Substantia nigra (tissue), 51 donors: ENCODE measurements at places on chromosomes 2 and 18.
A peak's percentile ranks its signal among the peaks of the same experiment; 100 is the strongest.

DNA sequence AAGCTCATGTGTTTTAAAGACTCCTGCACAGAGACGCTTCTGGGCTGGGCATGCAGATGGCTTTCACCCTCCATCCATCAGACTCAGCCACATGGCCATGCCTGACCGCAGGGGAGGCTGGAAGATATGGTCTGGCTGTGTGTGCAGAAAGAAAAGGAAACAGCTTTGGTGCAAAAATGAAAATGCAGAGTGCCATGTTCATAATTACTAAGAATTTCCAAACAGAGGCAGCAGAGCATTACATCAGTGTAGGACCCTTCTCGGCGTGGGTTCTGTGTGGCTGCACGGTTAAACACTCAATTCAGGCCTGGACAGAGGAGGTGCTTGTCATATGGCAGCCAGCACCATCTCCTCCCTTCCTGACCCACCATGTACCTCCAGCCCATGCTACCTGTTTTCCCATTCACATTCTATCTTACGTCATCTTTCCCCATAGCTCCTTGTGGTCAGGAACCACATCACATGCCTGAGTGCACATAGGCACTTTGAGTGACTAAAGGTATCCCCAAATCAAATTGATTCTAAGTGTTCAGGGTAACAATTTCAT lies 200.3 kb upstream of the ID2 start:
- DNase-seq = no peak

GRCh38 chr2:175823002-175823706 lies 178.9 kb downstream of the LNPK start:
- no peak for DNase-seq

DNA sequence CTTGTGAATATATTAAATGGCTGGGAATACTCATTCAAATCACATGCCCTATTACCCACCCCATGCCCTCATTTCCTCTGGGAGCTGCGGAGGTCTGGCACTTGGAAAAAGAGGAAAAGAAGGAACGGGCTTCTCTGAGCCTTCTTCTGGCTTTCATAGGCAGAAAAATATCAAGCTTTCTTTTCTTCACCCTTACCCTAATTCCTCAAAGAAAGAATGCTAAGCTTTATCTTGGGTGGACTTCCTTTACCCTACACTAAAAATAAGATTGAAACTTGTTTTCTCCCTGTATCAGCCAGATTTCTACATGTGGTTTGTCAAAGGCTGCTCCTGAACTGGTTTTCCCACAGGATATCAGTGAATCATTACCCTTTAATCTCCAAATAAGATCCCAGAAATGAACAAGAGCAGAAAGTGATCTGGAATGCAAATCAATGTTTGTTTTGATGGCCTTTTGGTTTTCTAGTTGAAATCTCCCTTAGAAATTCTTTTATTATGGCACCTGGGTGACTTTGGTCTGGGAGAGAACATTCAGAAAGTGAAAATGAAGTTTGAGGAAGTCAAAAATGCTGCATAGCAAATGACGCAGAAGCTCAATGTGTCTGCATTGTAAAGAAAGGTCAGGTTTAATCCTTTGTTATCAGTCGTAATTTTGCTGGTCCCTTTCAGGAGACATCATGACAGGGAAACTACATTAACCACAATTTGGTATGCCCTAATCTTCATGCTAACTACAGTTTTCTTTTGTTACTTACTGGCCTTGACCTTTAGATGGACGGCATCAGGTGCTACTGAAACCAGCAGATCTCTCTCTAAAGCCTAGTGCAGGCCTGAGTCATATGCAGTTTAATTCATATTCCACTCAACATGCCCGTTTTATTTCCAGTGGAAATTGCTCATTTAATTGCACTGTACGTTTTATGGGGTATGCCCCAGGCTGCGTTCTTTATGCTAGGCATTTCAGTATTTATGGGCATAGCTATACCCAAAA lies 46.6 kb upstream of the HNRNPA3 start:
- DNase-seq = no peak

- no peak for DNase-seq
These were observed 57.8 kb downstream of the CTDP1 start for GRCh38 chr18:79737426-79737825.

GRCh38 chr18:13223311-13224143 lies 5.0 kb downstream of the LDLRAD4 start:
- no peak for DNase-seq

DNA sequence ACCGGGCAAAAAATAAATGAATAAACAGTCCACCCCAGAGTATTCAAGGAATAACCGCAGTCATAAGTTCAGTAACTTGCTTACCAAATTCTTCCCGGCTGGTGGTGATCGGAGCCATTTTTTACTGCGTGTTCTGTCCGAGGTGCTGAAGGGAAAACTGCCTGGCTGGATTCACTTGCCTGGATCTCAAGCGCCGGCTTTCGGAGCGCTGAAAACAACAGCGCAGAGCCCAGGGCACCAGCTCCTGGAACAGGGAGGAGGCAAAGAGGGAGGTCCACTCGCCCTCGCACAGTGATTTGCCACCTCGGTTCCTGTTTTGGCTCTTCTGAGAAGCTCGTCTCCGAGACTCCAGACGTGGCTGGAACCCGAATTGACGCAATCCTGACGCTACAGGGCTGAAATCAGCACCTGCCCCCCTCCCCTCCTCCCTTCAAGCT lies at the start of gene SYT4:
Gene SYT4, minus strand, starts transcription at position 327 of the 437 bp plus-strand sequence. Its CDS starts 209 bp downstream, at position 118.
- peak; percentile 14 for DNase-seq

DNA sequence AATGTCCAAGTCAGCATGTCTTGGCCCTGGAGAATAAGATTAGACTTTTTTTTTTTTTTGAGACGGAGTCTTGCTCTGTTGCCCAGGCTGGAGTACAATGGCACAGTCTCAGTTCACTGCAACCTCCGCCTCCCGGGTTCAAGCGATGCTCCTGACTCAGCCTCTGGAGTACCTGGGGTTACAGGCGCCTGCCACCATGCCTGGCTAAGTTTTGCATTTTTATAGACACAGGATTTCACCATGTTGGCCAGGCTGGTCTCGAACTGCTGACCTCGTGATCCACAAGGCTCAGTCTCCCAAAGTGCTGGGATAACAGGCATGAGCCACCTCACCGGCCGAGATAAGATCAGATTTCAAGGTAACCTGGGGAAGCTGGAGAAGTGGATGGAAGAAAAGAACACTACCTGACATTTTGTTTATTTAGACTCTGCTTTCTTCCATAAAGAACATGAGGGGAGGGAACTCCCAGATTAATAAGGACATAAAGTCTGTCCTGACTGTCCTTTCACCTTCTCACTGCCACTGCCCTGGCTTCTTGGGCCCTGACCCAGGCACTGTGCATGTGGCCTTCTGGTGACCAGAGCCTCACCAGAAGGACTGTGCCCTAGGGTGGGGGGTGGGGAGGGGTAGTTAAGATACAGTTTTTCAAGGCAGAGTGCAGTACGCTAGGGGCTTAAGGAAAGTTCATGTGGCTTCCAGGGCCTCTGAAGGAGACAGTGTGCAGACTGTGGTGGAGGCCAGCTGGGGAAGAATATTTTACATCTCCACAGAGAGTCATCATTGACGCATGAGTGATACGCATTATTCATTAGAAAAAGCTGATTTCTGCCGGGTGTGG lies 4.8 kb upstream of the IMPA2 start:
- no peak for DNase-seq

- no peak for DNase-seq
These were observed 5.8 kb downstream of the DLX2 start for GRCh38 chr2:172096626-172097547.

DNA sequence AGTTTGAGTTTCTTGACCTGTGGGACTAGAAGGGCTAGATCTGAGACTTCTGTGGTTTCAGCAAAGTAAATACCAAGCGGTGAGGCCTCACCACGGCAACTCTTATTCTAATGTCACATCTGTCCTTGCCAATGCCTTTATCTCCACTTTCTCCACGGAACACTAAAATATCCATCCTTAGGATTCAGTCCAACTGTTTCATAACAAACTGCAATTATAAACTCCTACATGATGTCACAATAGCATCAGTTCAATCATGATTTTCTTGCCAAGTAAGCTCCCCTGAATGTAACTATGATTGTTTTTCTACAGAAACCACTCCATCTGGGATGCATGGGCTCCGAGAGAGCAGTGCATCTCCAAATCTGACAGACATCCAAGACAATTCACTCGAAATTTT lies 79.6 kb downstream of the LRATD1 start:
- DNase-seq = no peak

GRCh38 chr18:41165625-41166024 lies 789.4 kb upstream of the PIK3C3 start:
- no peak for DNase-seq

DNA sequence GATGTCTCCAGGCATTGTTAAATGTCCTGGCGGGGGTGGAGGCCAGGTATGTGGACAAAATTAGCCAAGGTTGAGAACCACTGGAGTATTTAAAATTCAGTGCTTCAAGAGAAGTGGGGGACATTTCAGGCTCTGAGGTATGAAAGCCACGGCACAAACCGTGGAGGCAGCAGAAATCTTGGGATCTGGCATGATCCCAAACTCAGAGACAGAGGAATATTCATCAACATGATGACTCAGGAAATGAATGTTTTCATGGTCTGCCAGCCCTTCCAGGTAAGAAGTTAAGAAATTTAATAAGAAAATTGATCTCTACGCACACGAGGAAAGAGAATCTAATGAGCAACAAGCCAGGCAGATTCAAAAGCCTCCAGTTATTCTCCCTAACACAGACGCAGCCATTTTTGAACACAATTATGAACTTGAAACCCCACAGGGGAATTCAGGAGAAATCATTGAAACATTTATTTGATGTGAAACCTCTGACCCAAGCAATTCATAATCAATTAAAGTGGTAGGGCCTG lies 11.3 kb upstream of the GRP start:
- DNase-seq = no peak

GRCh38 chr2:130951018-130951417 lies 114.3 kb downstream of the ARHGEF4 start:
- no peak for DNase-seq

DNA sequence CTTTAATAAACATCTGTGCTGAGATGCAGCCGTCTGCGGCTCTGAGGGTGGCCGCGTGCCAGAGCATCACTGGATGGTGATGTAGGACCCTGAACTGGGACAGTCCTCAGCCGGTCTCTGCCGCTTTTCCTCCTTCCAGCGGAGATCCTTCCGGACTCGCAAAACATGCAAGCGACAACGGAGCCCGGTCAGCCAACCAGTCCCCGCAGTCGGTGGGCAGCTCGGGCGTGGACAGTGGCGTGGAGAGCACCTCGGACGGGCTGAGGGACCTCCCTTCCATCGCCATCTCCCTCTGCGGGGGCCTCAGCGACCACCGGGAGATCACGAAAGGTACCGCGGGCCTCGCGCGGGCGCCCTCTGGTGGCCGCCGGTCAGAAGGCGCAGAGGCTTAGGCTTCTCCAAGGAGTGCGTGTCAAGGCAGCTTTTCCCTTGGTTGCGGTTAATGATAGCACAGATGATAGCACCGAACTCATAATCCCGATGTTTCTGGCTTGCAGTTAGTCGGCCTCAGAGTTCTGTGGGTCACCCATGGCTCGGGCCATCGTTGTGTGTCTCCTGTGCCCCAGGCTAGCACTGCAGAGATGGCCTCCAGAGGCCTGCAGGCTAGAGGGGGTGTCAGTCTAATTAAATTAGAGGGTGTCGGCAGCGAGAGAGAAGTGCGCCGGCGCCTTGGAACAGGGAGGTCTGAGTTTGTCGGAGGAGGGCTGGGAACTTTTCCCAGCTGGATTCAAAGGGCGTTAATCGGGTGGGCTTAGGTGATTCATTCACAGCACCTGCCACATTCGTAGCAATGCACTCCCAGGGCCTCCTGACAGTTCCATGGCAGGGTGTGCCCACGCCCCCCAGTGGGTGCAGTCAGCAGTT lies 38.5 kb downstream of the LPIN1 start:
- no peak for DNase-seq

- no peak for DNase-seq
These were observed 374.8 kb downstream of the CLIP4 start for GRCh38 chr2:29490045-29490444.

DNA sequence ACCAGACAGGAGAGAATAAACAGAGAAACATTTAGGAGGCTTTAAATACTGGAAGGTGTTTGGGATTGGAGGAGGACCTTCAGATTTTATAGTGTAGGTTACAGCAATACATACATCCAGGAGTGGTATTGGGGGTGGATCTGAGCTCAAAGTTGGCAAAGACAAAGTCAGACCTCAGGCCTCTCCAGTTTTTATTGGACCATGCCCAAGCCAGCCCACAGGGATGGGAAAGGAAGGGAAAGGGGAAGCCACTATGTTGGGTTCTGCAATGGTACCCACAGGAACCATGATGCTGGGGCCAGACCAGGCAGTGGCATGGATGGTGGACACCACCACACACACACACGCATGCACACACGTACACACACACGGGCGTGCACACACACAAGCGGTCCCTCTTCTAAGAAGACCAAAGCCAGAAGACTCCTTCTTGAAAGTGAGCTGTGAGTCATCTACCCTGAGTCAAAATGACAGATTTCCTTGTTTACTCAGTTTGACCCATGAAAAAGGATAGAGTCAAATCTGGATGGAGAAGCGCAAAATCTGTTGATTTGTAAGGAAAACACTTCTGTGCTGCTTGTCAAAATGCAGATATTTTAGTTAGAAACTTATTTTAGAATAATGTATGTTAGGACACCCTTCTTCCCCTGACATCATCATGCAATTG lies 87.9 kb downstream of the TRABD2A start:
- no peak for DNase-seq

DNA sequence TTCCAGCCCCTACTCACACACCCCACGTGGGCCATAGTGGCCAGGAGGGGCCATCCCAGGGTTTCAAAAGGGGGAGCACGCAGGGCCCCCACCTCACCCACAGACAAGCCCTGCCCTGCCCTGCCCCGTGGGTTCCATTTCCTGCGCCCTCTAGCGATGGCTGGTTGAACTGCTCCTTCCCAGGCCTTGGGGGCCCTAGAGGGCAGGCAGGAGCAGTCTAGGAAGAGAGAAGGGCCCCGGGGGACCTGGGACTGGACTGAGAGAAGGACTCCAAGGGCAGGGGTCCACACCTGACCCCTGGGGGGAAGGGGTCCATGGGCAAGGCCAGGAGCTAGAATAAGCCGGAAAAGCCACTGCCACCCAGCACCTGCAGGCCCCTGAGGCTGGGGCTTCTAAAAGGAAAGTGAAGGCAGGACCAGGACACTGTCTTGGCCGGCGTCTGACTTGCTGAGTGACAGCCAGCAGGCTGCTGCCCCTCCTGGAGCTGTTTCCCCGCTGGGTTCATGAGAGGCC lies 10.1 kb downstream of the CYP26B1 start:
- DNase-seq = peak; percentile 29

DNA sequence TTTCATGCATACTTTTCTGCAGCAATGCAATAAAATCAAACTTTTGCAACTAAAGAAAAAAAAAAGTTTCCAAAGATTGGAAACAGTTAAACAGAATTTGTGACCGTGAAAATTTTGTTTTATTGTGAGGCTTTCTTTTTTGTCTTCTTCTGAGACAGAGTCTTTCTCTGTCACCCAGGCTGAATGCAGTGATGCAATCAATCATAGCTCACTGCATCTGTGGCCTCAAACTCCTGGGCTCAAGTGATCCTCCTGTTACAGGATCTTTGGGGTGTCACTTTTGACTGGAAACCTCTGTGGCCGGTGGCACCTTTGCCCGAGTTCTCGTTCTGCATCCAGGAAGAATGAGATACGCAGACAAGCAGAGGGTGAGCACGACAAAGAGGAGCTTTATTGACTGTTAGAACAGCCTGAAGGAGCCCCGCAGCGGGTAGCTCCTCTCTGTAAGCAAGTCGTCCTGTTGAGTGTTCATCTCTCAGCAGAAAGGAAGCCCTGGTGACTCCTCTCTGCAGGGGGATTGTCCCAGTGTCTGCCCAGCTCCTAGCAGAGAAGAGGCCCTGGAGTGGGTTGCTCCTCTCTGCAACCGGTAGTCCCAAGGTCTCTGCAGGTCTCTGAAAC lies 16.9 kb upstream of the ILKAP start:
- DNase-seq = no peak
